ENCODE measurements at places on chromosomes 6 and 20.
A peak's percentile ranks its signal among the peaks of the same experiment; 100 is the strongest.

DNA sequence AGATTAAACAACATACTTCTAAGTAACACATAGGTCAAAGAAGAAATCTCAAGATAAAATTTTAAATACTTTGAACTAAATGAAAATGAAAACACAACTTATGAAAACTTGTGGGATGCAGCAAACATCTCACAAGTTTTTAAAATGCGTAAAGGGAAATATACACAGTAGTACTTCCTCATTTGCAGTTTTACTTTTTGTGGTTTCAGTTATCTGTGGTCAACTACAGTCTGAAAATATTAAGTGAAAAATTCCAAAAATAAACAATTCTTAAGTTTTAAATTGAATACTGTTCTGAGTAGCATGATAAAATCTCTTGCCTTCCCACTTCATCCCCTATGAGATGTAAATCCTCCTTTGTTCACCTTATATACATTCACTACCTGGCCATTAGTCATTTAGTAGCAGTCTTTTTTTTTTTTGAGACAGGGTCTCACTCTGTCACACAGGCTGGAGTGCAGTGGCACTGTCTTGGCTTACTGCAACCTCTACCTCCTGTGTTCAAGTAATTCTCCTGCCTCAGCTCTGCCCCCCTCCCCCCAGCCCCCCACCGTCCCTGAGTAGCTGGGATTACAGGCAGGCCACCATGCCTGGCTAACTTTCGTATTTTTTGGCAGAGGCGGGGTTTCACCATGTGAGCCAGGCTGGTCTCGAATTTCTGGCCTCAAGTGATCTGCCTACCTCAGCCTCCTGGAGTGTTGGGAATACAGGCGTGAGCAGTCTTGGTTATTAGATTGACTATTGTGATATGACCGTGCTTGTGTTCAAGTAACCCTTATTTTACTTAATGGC, 154.6 kb upstream of the AHI1 start:
- DNase-seq, result no peak

DNA sequence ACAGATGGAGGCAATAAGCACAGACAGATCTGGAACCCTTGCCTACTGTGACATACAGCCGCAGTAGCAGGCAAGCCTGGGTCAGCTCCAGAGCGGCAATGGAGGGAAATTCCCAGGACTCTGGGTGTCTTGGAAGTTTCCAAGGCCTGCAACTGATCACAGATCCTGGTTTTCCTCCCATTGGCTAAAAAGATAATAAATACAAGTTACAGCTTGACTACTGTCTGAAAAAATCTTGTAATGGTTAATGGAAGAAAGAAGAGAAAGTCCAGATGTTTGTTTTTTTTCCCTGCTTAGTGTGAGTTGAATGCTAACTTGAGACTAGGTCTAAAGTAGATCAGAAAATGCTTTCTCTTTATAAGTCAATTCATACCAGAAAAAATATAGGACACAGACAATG, 307.6 kb downstream of the ALDH8A1 start:
- DNase-seq, result no peak

DNA sequence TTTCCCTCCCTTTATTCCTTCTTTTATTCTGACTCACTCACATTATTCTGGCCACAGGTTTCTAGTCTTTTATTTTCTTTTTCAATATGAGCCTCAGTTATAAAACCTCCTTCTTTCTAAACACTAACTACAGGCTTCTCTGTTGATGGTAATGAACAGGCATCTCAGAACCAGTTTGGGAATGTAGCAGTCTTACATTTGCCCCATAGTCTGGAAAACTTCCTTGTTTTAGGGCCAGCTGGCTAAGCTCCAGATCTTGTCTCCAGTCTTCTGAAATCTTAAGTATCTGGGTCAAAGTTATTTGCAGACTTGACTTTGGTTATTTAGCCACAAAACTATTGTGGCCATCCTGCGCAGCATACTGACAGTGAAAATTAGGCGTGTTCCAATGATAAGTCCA, 97.0 kb upstream of the MAN1A1 start:
- DNase-seq, result peak; percentile 25

DNA sequence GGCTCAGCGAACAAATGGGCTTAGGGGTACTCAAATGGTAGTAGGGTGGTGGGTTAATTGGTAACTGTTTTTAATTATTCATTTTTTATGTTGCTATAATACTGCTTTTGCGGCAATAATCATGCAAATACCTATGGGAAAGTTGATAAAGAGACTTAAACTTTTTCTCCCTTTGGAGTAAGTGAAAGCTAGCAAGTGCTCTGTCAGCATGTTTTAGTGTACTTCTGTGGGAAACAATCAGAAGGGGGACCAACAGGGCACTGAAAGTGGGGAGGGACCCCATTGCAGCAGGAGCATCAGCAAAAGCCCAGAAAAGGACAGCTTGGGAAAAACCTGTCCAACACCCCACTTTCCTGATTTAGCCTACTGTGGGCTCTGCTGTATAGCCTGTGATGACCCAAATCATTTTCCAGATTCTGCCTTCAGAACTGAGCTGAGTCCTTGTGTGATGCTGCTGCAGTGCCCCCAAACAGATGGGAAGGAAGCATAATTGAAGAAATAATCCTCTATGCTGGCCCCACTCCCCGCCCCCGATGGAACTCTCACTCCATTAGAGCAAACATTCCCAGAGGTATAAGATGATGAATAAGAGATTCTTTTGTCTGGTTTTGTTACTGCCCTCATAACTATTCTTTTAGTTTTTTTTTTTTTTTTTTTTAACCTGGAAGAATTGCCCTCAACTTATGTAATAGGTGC, 322.8 kb downstream of the CD83 start:
- DNase-seq, result no peak

- DNase-seq, result no peak
Observed at GRCh38 chr20:37438464-37439222, 82.4 kb upstream of the NNAT start.

GRCh38 chr6:154154389-154154967, 115.4 kb downstream of the OPRM1 start:
- DNase-seq, result peak; percentile 54

DNA sequence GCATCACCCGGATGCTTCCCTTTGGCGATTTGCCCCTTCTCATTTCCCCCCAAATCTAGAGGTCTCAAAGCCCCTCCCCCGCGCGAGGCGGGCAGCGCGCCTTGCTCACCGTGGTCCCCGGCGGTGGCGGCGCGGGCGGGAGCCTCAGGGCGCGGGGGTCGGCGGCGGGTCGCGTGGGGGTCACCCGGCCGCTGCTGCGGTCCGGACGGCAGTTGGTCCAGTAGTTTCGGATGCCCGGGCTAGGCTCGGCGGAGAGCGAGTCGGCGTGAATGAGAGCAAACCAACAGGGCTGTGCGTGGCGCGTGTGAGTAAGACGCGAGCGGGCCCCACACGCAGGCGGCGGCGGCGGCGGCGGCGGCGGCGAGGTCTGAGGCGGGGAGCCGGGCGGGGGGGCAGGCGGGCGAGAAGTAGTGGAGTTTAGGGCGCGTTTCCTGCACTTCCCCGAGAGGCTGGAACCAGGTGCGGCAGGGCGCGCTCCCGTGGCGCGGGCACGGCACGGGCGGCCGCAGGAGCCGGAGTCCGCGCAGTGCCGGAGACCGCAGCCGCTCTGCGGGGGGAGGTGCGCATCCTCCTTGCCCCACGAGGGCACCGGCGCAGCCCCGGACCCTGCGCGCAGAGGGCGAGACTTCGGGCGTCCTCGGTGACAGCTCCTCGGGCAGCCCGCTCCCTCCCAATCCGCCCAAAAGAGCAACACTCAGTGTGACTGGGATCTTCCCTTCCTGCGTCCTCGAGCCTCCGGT, 567 bp downstream of the HS3ST5 start:
- peak; percentile 41 for DNase-seq

DNA sequence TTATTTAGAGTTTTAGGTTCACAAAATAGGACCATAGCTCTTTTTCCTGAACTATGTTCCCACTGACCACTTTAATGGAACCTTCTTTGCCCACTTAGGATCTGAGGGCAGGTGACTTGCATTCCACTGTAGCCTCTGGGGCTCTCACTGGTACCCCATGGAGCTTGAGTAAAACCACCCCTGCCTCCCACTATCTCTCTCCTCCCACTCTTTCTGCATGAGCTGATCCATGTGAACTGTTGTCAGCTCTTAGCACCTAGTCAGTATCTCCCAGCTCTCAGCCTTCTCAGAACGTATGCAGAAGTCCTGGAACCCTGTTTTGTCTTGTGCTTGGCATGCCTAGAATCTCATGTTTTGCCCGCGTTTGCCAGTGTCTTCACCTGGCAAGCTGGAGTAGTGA, 200.6 kb upstream of the SNX9 start:
- DNase-seq, result no peak

GRCh38 chr6:54084231-54084630, 27.0 kb upstream of the MLIP start:
- DNase-seq, result no peak

- DNase-seq, result no peak
Observed at GRCh38 chr20:59037386-59037785, 5.2 kb downstream of the PRELID3B start.

DNA sequence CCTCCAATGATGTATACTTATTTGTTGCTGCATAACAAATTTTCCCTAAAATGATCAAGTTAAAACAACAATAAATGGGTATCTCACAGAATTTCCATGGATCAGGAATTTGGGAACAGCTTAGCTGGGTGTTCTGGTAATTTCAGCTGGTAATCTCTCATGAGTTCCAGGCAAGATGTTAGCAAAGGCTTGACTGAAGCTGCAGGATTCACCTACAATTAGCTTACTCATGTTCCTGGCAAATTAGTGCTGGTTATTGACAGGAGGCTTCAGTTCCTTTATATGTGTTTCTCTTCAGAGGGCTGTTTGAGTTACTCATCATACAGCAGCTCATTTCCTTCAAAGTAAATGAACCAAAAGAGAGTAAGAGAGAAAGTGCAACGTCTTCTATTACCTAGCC, 506.3 kb upstream of the IMPG1 start:
- no peak for DNase-seq

DNA sequence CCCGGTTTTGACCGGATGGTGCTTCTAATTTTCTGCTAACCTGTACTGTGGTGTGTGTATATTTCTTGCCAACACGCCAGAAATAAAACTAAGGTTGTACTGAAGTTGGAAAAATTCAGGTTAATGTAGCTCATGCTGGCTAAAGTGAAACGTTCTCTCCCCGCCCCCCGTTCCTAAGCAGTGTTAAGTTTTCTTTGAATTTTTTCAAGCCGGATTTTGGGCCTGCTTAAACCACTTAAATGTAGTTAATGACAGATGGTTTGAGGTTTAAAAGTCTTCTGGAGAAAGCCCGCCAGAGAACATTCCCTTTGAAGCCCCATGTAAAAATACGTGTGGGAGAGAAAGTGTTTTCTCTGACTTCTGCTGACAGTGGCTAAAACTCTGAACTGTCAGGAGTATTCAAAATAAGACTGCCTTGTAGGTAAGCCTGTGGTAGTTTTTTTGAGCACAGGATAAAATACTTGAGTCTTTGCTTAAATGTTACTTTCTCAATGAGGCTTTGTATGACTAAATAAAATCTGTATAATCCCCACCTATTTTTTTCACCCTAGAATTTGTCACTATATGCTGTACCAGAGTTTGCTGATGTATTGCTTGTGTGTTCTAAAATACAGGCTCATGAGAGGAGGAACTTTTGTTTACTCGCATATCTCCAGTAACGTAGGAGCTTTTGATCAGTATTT, 101.3 kb downstream of the OR2B2 start:
- peak; percentile 35 for DNase-seq

GRCh38 chr20:64214952-64215351, 40.6 kb upstream of the PCMTD2 start:
- DNase-seq, result no peak

GRCh38 chr6:159463119-159463829, 229.8 kb downstream of the SOD2 start:
- peak; percentile 62 for DNase-seq

GRCh38 chr6:54897462-54898189, 51.1 kb downstream of the FAM83B start:
- DNase-seq, result no peak

- DNase-seq, result no peak
Observed at GRCh38 chr6:40950986-40951698, 87.9 kb downstream of the UNC5CL start.

DNA sequence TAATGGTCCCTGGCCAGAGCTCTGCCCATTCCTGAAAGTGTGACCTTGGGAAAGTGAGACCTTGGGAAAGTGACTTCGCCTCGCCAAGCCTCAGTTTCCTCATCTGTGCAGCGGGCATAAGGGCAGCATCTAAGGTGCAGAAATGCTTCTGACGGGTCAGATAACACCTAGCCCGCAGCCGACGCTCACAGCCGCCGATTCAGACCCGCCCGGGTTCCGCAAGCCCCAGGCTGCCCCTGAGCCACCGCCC, 486 bp downstream of the FKBP1A start:
- no peak for DNase-seq

DNA sequence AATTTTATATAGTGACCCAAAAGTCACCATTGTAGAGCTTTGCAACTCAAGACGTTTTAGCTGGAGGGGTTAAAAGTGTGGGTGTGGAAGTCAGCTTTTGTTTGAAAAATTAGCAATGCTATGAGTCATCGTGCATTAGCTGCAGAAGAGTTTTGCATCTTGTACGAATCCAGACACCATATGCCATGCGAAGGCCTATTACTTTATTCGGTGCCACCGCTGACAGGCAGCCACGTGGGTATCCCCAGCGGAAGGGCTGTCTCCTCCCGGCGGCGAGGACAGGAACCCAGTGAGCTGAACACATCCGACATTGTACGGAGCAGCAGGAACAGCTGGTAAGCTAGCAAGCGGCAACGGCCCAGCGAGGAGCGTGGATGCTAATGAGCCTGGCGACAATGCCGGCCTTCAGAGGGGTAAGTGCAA, 84.4 kb downstream of the INSM1 start:
- DNase-seq, result peak; percentile 79

- no peak for DNase-seq
Observed at GRCh38 chr6:36072681-36073080, 45.1 kb downstream of the MAPK14 start.

DNA sequence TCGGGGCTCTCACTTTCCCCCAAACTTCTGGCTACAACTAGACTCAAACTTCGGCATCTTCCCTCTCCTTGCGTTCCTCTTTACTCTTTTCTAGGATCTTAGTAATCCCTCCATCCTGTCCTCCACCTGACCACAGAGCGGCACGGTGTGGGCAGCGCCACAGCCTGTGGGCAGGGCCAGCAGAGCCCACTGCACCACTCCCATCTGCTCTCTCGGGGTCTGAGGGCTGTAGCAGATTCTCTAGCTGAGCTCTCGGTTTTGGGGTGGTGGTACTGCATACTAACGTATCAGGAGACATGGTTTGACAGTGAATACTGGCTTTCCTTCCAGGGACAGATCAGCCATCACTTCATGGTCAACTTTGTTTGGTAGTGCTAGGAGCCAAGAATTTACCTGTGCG, 57.4 kb downstream of the EZR start:
- no peak for DNase-seq

DNA sequence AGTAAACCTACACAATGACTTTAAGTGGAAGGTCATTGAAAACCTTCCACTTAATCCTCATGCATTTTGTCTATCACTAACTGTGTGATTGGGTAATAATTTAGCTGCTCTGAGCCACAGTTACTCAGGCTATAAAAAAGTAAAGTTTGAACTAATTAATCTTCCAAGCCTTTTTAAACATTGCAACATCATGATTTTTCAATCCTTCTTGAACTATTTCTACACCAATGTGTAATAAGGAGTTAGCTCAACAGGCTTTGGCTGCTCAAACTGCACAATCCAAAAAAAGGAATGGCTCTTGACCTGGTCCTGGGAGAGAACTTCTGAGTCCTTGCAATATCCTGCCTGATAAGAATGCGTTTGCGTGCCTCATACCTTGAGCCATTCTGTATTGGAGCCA, 34.8 kb upstream of the FILIP1 start:
- no peak for DNase-seq

- peak; percentile 77 for DNase-seq
Observed at GRCh38 chr6:168133168-168133561, 54.2 kb upstream of the FRMD1 start.

- DNase-seq, result no peak
Observed at GRCh38 chr6:35967076-35967774, 46.3 kb upstream of the SRPK1 start.

- DNase-seq, result no peak
Observed at GRCh38 chr6:20846602-20847028, 312.4 kb downstream of the CDKAL1 start.

Data from right hindlimb (tissue), 1 donor.